Renal cortex interstitium (tissue), 15 donors: ENCODE measurements at places on chromosomes 2 and 18.

- DNase-seq = no peak
Observed at GRCh38 chr2:178777577-178777976, 29.6 kb downstream of the TTN start.

DNA sequence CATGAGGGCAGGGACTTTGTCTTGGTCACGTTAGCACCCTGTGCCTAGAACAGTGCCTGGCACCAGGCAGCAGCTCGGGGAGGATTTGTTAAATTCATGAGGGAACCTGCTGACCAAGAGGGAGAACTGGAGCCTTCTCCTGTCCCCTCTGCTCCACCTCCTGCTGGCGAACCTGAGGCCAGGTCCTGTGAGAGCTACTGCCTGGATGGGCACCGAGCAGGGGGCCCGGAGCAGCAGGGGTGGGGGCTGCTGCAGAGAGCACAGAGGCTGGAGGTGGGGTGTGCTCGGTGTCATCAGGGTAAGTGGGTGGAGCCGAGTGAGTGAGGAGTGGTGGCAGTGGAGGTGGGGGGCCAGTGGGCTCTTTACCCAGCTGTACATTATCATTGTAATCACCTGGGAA lies 52.1 kb upstream of the FAHD2A start:
- no peak for DNase-seq

GRCh38 chr2:127961729-127962128 lies 66.1 kb downstream of the SAP130 start:
- DNase-seq = no peak

DNA sequence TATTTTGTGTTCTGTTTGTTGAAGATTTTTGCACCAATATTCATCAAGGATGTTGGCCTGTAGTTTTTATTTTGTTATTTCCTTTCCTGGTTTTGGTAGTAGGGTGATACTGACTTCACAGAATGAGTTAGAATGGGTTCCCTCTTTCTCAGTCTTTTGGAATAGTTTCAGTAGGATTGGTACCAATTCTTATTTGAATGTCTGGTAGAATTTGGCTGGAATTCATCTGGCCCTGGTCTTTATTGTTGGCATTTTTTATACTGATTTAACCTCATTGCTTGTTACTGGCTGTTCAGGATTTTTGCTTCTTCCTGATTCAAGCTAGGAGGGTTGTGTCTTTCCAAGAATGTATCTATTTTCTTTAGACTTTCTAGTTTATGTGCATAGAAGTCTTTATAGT lies 263.7 kb downstream of the SOX11 start:
- no peak for DNase-seq

GRCh38 chr2:19857100-19857499 lies 44.7 kb downstream of the TTC32 start:
- DNase-seq = no peak

DNA sequence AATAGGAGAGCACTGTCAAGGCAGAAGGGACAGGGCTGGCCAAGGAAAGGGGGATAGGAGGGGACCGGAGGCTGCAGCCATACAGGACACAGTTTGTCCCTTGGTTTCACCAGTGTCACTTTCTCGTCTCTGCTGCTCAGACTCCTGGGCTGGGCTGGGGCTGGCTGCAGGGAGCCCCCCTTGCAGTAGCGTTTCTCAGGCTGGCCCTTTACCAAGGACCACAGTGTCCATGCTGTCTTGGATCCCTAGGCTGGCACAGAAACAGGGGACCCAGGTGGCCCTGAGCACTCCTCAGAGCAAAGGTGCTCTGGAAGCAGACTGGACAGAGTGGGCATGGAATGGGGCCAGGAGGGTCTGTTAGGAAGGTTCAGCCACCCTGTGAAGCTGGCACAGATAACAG lies 34.8 kb downstream of the ATOH8 start:
- DNase-seq = no peak

DNA sequence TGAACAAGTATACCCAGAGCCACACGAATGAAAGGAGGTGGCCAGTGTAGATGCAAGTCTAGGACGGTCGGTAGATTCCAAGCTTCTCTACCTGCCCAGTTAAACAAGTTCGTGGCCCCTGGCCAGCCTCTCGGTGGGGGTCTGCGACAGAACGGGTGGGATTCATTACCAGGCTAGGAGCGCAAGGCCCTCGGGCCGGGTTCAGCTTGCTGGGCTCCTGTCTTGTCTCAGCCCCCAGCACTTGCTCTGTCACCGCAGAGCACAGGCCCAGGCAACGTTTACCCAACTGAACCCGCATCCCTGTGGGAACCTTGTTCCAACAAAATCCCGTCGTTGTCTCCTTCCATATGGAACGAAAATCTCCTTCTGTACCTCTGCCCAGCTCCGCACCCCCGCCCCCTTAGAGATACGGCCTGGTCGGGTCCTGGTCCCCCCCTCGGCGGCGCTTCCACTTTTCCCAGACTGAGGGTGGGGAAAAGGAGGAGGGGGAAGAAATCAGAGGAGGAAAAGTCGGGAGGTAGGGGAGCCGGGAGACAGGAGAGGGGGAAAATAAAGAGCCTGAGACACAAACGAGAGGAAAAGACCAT lies 1.9 kb upstream of the EMX1 start:
- DNase-seq = no peak
